ENCODE measurements at places on chromosomes 13 and 19.

GRCh38 chr19:52734331-52734892, 432 bp downstream of the ZNF611 start:
- no peak for DNase-seq

GRCh38 chr13:40986101-40986856, 32.8 kb downstream of the ELF1 start:
- no peak for DNase-seq

DNA sequence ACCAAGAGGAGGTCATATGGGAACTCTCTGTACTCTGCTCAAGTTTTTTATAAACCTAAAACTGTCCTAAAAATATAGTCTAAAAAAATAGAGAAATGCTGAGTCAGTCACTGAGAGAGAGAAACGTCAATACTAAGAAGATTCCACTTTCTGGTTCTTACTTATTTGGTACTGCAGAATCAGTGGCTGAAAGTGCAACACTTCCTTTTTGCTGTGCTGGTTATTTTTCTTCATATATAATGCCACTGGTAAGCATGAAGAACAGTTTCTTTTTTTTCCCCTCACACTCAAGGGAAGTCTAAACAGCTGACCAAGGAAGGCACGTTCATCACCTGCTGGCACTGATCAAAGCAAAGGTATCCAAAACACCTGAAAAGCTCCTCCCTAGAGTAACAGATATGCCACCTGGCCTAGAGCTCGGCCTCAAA, 44.3 kb upstream of the N4BP2L1 start:
- DNase-seq, result no peak

- DNase-seq, result peak; percentile 64
Measured at GRCh38 chr19:1063030-1063908, 3.7 kb upstream of the ARHGAP45 start.

GRCh38 chr13:51041126-51041525, 69.9 kb downstream of the C13orf42 start:
- DNase-seq, result no peak

GRCh38 chr13:112670864-112671263, 19.0 kb upstream of the ATP11A start:
- no peak for DNase-seq

DNA sequence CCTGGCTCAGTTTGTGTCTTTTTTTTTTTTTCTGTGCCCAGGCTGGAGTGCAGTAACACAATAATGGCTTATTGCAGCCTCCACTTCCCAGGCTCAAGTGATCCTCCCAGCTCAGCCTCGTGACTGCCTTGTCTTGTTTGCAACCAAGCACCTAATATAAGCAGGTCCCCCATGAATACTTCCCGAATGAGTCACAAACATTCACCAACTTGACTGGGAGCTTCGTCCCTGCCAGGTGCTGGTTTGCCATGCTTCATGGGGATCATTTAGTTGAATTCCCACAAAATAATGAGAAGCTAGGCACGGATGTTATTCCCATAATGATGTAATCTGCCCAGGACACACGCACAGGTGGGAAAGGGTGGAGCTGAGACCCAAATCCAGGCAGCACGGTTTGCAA, 176.5 kb downstream of the CACNA1A start:
- DNase-seq, result no peak

- DNase-seq, result no peak
Measured at GRCh38 chr13:40146611-40147117, 491.2 kb downstream of the COG6 start.

DNA sequence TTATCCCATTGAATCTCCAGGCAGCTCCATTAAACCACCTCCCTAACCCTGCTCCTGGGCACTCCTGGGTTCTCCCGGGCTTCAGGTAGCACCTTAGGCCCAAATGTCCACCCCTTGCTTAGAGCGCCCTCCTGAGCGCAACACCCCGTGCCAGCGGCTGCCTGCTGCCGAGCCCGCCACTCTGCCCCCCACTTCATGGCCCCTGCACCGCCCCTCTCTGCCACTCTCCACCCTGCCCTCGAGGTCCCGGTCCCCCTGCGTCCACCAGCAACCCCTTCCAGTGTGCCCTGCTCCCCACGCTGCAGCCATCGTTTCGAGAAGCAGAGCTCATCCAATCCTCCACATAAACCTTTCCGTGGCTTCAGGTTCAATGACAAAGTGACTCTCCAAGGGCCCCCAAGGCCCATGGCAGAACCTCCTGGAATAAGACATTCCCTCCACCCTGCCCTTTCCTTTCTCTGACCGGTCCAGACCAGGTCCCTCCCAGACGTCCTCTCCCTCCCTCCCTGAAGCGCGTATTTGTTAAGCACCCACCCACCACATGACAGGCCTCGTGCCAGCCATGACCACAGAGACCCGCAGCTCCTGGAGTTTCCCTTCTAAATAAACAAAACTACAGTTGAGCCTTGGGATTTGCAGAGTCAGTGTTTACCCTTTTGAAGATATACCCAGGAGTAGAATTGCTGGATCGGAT, 66.6 kb downstream of the ARHGEF18 start:
- DNase-seq, result no peak

DNA sequence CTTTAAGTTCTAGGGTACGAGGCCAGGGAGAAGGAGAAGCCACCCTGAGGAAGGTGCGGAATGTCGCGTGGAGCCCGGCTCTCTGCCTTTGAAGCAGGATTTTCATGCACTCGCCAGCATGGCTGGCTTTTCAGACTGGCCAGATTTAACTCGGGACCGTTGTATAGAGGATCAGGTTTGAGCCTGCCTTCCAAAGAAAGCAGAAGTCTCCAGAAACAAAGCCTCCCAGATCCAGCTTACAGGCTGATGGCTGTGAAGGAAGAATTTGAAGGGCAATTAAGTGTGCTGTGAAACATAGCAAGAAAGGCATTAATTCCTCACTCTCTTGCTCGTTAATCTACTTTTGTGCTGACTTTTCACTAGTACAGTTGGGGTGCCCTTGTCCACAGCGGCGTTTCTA, 140.2 kb downstream of the SOX1 start:
- no peak for DNase-seq

DNA sequence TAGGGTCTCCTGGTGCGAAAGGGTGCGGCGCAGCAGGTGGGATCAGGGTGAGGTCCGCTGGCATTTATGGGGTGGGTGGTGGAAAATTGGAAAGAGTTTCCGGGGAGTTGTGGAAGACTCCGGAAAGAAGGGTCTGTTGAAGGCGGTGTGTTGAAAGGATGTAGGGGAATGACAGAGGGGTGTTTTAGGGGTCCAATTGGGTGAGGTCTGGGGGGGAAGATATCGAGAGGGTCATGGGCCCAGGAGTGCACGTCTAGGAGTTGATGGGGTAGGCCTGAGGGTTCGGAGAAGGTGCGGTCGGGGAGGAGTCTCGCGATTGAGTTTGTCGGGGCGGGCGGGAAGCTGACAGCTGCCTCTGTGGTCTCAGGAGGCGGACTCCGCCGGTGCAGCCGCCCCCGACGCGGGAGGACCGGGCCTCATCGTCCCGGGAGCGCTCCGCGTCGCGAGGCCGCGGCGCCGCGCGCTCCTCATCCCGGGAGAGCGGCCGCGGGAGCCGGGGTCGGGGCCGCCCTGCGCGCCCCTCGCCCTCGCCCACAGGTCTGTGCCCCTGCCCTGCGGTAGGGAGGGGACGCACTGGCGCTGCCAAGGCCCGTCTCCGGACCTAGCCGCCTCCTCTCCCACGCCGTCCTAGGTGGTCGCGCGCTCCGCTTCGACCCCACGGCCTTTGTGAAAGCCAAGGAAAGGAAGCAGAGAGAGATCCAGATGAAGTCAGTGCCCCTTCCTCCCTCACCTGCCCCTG, 7.0 kb downstream of the PGLYRP1 start:
- DNase-seq, result peak; percentile 18

- no peak for DNase-seq
Measured at GRCh38 chr13:95642999-95643398, 1.5 kb downstream of the DZIP1 start.

DNA sequence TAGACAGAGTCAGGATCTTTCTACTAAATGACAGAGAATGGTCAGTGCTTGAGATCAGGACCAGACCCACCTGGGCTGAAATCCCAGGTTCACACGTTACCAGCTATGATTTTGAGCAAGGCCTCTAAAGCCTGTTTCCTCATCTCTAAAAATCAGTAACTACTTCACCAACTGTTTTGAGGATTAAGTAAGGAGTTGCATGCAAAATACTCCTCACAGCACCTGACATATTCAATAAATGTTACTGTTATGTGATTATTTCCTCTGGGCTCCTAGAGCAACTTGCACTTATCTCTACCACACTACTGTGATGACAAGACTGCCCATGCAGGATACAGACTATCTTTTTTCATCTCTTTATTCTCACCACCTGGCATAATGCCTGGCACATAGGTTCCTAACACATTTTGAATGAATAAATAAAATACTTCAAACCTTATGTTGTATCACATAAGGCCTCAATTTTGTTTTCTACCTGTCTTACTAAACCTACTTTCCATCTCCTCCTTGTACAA, 1.8 kb downstream of the KATNAL1 start:
- no peak for DNase-seq

- no peak for DNase-seq
Measured at GRCh38 chr13:106527445-106527801, 8.0 kb downstream of the EFNB2 start.

GRCh38 chr13:51998723-51999509, 12.3 kb downstream of the ATP7B start:
- no peak for DNase-seq

- DNase-seq, result no peak
Measured at GRCh38 chr13:35475212-35475959, 1.1 kb downstream of the MAB21L1 start.

DNA sequence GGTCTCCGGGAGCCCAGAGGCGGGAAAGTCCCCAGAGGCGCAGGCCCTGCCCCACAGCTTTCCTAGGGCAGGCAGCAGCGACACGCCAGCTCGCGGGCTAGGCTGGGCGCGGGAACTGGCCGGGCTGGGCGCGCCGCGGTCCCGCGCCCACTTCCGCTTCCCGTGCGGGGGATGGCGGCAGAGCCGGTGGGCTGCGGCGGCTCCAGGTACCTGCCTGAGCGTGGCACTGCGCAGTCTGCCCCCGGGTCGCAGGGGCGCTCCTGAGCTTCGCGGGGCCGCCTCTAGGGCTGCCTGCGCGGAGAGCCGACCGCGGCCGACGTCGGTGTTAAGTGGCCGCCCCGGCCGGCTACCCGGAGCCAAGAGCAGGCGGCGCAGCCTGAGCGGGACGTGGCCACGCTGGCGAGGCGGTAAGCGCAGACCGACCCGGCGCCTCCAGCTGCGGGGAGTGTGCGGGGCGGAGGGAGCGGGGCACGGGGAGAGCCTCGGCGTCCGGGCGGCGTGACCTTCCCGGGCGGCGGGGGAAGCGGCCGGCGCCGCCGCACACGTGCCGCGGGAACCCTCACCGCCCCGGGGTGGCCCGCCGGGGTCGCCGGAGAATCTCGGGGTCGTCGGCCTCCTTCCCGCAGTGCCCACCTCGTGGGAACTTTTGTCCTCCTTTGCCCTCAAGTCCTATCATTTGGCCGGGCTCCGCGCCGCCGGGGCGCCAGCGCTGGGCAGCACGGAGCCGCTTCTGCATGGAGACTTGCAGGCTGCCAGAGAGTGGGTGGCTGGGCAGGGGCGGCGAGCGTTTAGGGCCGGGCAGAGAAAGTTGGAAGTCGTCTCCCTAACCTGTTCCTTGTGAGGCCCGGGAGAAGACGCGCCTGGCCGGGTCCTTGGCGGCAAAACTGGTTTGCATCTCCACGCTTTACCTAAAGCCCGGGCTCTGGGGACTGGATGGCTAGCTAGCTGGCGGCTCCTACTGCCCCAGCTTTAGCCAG, 31.4 kb upstream of the MPHOSPH8 start:
- peak; percentile 36 for DNase-seq

GRCh38 chr19:49987159-49987698, 26.3 kb upstream of the SIGLEC11 start:
- peak; percentile 62 for DNase-seq

GRCh38 chr13:49308921-49309408, 61.2 kb downstream of the CDADC1 start:
- no peak for DNase-seq

Data from stimulated activated CD8-positive, alpha-beta memory T cell treated with anti-CD3 and anti-CD28 coated beads, Interleukin-15, amount 100 ng/mL, for 48 hours (primary cell).